Anterior cingulate cortex (tissue), 58 donors: ENCODE measurements at places on chromosomes 5 and 9.
A peak's percentile ranks its signal among the peaks of the same experiment; 100 is the strongest.

- no peak for DNase-seq
Observed at GRCh38 chr9:134291452-134291881, 34.8 kb upstream of the RXRA start.

- no peak for DNase-seq
Observed at GRCh38 chr9:26292943-26293342, 599.7 kb downstream of the CAAP1 start.

DNA sequence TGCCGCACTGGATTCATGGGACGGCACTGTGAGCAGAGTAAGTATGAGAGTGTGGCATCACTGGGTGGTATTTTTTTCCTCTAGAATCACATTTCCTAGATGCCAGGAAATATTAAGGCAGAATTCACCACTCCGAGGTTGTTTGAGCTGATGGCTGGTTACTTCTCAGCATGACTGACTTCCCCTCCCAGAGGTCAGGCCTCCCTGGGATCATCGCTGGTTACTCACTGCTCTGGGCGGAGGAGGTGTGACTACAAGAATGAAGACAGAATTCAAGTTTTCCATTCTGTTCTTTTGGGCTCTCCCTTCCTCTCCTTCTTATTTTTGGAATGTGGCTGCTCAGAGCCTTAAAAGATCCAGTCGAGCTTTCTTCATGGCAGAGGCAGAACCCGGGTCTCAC is 76.6 kb upstream of the PRRC1 start:
- DNase-seq: no peak

- no peak for DNase-seq
Observed at GRCh38 chr5:38479315-38479904, 77.0 kb downstream of the LIFR start.

GRCh38 chr5:115050866-115051265 is 118.8 kb downstream of the TRIM36 start:
- DNase-seq: no peak

GRCh38 chr5:169350759-169351240 is 49.9 kb upstream of the SLIT3 start:
- DNase-seq: no peak

- no peak for DNase-seq
Observed at GRCh38 chr9:106861640-106862109, 1.3 kb upstream of the ZNF462 start.

GRCh38 chr9:134306636-134307600 is 19.3 kb upstream of the RXRA start:
- no peak for DNase-seq

- no peak for DNase-seq
Observed at GRCh38 chr9:112331674-112331952, 1.8 kb downstream of the PTBP3 start.

GRCh38 chr9:2169035-2169434 is 153.9 kb downstream of the SMARCA2 start:
- DNase-seq: no peak

DNA sequence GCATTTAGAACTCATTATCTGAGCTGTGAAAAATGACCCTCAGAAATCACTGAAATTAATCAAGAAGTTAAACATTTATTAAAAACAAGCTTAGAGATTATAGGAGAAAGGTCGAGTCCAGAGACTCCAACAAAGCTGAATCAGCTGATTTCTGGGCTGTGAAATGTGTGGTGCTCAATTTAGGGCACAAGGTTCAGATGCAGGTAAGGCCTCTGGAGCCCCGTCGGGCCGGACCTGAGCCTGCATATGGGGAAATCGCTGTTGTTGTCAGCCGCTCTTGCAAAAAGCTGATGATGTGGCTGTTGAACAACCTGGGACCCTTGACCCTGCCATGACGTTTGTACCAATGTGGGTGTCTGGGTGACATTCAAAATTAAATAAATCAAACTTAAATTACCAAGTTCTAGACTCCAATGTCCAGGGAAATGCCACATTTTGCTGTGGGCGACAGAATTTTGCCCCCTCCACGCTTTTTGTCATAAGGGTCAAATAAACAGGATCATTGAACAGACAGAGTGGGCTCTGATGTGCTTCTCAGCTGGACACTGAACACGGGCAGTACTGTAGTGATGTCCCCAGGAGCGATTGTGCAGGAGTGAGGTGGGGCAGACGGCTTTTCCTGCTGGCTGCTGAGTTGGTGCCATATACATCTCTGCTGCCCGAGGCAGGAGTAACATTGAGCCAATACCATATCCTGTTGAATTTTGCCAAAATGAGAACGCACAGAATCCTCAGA is 27.2 kb upstream of the FBP1 start:
- no peak for DNase-seq

- DNase-seq: no peak
Observed at GRCh38 chr9:116720111-116720510, 33.0 kb downstream of the TRIM32 start.

DNA sequence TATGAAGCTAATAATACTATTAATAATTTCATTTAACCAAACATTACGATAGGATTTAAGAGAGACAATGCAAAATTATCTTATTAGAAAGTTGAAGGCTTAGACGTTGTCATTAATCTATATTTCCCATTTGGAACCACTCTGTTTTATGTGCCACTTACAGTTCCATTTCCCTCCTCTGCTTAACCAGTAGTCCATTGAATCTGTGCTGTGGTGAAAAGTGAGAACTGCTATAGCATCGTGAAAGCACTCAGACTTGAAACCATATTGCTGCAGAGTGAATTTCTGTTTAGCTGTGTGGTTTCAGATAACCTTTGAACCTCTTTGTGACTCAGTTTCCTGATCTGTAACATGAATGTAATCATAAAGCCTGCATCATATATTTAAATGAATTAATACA is 2304.5 kb downstream of the MAT2B start:
- DNase-seq: no peak

- DNase-seq: no peak
Observed at GRCh38 chr5:156892223-156892622, 42.1 kb downstream of the PPP1R2B start.

DNA sequence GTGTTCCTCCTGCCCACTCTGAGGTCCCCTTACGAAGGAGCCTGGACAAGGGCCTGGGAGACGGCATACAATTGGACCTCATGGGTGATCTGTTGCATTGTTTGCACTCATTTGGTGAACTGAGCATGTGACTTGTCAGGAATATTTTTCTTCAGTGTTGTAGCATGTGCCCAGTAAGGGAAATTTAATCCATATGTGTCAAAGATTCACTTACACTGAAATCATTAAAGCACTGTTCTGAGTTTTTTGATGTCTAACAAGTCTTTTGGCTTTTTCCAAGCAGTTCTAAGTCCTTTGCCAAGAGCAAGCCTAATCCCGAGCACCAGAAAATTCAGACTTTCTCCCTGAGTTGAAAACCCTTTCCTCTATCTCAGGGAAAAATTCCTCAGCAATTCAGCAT is 61.6 kb upstream of the RPS23 start:
- no peak for DNase-seq

DNA sequence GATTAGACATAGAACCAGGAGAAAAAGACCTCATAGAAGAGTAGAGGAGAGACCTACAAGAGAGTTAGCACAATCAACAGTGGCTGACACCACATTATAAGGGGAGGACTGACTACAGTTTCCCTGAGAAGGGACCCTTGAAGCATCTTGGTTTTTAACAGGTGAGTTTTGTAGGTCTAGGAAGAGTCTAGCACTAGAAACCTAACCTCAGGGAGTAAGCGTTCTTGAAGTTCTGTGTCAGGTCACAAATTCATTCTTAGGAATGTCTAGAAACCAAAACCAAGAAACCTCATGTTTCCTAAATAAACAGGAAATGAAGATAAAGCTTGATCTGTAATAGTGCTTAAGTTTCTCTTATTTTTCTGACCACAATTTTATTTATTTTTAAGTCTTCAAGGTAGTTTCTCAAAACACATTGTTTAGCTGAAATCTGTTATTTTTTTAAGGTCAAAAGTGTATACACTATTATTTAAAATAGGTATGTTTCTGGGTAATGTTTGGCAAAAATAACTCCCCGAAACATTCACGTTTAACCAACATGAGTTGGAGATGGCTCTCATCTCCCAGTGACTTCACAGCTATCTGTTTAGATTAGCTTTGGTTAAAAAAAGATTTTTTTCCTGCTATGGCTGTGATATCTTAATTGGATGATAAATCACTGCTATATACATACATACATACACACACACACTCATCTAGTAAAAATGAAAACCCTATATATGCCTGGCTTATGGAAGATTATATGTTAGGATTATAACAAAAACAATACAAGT is 37.1 kb downstream of the MAP3K1 start:
- DNase-seq: no peak

DNA sequence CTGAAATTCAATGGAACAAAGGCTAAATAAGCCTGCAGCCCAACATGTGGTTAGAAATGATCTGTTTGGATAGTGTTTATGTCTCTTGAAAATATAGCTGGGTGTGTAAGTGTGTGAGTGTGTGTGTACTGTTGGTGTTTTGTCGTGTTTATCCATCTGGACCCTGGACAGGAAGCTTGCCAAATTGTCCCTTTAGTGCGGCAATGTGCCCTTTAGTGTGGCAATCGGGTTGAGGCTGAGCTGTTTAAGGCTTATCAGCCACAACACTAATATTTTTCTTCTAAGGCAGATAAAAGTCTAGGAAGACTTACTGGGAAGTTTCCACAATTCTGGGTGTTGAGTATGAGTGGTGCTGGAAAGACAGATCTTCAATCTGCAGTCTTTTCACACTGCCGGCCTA is 180.2 kb downstream of the YTHDC2 start:
- DNase-seq: no peak

DNA sequence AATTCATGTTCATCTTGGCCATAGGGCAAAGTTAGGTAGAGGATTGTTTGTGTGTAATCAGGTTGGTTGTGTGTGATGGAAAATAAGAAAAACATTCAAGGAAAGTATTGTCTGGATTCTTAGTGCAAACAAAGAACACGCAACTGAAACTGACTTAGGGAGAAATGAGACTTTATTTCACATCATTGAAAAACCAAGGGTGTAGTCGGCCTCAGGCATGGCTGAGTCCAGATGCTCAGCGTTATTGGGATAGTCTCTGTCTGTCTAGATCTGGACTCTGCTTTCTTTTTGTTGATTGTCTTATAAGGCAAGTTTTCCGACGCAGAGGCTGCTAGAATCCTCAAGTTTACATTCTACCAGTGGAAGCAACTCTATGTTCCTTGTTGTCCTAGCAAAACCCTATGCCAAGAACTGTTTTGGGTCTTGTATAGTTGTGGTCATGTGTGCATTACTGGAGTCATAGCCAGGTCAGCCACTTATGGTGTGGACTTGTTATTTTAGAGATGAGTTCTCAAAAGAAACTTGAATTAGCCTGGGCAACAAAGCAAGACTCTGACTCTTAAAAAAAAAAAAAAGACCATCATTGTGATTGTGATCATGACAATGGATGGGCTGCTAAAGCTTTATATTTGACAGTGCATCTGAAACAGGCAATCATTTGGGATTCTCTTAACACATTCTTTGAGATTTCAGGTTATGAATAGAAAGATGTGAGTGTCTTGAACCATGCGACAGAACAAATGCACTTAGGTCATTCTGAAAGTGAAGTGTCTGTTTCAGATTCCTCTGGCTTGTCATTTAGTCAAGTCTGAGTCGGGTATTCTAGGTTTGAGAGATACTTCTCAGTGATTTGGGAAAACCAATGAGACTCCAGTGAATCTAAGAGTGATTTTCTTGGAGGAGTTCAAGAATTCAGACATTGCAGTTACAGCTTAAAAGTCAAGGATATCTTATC is 82.6 kb downstream of the DOCK2 start:
- no peak for DNase-seq

DNA sequence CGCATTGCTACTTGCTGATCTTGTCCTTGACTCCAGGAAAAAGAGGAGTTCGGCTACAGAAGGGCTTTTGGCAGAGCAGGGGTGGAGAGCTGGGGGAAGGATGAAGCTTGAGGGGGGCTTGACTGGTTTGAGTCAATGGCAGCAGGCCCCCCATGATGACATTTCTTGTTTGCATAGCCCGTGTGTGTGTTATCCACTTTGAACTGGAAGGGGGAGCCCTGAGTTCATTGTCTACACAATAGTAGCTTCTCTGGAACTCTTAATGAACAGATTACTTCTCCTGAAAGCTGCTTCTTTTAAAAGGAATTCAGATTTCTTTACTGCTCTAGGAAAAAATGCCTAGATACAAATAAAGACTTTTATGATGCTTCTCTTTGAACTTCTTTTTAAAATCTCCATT is 2.3 kb downstream of the IFNB1 start:
- no peak for DNase-seq

- peak; percentile 28 for DNase-seq
Observed at GRCh38 chr9:121326130-121326838, 43.8 kb downstream of the STOM start.

DNA sequence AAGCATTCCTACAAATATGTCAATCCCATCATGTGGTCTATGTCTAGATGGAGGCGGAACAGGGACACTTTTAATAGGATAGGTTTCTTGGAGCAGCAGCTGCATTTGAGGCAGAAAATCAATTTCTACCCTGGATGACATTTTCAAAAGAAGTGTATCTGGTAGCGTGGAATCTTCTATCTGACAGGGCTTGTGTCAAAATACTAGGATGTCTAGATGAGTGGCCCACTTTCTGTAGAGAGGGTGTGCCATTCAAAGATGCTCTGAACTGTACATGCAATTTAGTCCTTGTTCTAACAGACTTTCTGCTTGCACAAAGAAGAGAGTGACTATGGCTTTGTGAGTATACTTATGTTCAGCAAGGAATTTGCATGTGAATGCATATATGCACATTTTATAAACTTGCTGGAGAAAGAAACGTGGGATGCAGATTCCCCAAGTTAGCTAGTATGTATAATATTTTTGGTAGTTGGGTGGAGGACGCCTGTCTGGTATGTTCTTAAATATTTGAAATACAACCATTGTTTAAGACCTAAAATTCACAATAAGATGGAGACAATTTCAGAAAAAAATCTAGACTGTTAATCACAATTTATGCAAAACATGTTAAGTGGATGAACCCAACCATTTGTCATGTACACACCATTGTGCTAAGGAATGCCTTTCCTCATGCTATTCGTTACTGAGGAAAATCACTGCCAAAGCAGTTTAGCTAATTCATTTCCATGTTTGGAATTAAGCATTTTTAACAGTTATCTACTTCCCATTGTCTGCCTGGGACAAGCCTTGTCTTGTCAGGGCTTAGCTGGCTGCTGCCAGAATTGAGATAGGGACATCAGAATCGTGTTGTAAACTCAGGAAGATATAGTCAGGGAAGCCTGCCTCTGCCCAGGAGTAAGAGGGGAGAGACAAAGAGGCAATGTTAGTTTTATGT is 129.1 kb upstream of the MEF2C start:
- DNase-seq: no peak

DNA sequence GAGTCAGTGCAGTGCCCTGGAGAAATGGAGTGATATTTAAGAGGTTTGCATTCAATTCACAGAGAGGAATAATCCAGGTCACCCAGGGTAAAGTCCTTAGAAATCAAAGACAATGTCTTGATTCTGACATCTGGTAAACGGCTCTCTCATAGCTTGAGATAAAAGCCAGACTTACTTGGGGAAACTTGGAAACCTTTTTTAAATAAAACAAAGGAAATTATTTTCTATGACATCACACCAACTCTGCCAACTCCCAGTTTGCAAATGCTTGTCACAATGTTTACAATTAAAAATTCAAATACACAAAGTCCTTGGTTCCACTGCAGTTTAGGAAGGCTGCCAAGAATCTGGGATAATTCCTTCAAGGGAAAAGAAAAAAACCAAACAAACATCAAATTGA is 255.1 kb upstream of the NREP start:
- no peak for DNase-seq

- no peak for DNase-seq
Observed at GRCh38 chr9:20636888-20637440, 14.7 kb upstream of the MLLT3 start.

GRCh38 chr9:32344551-32345182 is 39.8 kb upstream of the ACO1 start:
- DNase-seq: no peak
